Inflammatory macrophage (primary cell): ENCODE measurements at places on chromosomes 11 and 22.
A peak's percentile ranks its signal among the peaks of the same experiment; 100 is the strongest.

DNA sequence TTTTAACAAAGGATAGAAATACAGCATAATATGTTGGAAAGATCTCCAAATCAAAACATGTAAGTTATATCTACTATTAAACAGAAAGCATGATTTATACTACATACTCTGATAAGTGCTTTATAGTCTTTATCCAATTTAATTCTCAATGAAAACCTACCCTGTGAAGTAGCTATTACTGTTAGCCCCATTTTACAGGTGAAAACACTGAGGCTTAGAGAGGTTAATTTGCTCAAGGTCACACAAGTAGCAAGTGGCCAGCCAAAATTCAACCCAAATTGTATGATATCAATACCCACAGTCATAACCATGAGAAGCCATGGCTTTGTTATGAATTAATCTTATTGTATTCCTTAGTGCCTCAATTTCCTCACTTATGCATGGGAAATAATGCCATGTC, 675 bp upstream of the OR5AN1 start:
- DNase-seq: no peak

- DNase-seq: no peak
These were observed 1.5 kb downstream of the MICAL3 start for GRCh38 chr22:18022876-18023275.

DNA sequence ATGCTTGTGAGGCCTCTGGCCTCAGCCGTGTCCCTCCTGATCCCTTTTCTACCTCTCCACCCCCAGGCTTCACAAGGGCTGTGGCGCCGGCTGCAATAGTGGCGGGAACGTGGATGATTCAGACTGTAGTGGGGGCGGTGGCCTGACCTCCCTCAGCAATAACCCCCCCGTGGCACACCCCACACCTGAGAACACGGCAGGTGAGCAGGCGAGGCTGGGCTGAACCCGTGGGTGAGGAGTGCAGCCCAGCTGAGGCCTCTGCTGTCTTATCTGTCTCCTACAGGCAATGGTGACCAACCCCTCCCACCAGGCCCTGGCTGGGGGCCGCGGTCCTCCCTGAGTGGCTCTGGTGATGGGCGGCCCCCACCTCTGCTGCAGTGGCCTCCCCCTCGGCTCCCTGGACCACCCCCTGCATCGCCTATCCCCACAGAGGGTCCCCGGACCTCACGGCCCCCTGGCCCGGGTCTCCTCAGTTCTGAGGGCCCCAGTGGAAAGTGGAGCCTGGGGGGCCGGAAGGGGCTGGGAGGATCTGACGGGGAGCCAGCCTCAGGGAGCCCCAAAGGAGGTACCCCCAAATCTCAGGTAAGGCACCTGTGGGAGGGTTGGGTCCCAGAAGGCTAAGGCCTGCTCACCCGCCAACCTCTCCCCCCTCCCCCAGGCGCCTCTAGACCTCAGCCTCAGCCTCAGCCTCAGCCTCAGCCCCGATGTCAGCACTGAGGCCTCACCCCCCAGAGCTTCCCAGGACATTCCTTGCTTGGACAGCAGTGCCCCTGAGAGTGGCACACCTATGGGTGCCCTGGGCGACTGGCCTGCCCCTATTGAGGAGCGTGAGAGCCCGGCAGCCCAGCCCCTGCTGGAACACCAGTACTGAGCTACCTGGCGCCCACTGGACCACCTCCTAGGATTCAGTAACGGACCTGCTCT, 1.5 kb upstream of the SIPA1 start:
- no peak for DNase-seq

DNA sequence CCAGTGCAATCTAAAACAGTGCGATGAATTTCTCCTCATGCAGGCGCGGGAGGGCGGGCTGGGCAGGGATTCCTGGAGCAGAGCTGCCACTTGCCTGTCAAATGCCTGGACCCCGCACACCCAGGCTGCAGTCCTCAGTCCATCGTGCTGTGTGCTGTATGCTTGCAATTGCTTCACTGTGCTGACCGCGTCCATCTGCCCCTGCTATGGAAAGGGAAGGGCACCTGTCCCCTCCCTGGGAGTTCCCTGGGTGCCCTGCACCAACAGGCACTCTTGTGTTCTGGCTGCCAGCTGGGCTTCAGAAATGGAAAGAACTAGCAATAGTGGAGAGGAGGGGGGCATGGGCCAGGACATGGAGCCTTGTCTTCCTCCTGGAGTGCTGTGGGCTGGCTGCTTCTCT, 185.4 kb upstream of the B3GAT1 start:
- no peak for DNase-seq

DNA sequence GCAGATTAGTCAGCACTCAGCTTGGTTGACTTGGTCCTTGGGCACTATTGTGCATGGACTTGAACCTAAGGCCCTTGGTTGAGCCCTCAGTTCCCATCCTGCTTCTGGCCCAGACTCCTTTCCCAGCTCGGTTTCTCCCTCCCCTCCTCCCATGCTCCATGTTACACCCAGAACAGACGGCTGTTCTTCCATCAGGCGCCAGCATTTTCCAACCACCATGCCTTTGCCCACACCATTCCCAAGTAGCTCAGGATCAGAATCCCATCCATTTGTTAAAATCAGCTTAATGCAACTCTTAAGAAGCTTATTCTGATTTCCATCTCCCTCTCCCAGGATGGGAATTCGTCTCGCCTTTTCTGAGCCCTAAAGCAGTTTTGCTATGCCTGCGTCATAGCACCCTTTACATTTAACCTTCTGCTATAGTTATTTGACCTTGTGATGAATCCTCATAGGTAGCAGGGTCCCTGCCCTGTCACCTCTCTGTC, 110.7 kb downstream of the MICAL2 start:
- DNase-seq: no peak

GRCh38 chr11:83409476-83409875, 123.3 kb upstream of the CCDC90B start:
- no peak for DNase-seq

GRCh38 chr11:76770642-76771445, 12.3 kb upstream of the TSKU start:
- no peak for DNase-seq

DNA sequence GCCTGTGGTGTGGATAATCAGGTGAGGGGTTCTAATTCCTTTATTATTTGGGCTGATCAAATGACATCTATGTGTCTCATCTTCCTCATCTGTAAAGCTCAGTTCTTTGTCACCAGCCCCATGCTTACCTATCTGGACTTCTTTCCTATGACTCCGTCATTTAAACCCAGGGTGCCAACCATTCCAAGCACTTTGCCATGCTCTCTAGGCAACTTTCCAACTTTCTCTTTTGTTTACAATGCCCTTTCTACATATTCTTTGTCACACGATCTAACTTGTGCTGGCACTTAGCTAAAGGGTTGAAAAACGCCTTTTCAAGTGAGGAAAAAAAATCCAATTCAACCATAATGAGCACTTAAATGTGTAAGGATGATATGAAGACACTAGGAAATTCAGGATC, 27.9 kb downstream of the EXPH5 start:
- DNase-seq: no peak

DNA sequence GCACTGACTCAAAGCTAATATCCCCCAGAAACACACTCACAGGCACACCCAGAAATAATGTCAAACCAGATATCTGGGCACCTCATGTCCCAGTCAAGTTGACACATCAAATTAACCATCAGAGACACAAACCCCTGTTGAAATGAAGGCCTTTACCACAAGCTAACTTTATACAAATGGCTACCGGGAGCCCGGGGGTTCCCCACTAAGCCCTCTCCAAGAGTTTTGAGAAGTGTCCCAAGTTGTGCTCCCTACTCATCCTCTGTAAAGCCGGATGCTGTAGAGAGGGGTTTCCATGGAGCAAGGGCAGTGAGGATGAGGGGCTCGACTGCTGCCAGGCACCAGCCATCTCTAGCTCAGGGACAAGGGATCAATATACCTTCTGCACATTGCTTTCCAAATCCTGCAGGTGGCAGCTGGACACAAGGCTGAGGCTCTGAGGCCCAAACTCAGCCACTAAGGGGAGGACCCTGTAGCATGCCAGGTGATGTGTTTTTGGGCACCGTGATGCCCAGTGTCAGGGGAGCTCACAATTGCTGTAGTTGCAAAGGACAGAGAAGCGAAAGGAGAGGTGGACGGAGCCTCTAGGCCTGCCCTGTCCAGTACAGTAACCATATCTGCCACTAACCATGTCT, 145.7 kb downstream of the TTC17 start:
- no peak for DNase-seq

DNA sequence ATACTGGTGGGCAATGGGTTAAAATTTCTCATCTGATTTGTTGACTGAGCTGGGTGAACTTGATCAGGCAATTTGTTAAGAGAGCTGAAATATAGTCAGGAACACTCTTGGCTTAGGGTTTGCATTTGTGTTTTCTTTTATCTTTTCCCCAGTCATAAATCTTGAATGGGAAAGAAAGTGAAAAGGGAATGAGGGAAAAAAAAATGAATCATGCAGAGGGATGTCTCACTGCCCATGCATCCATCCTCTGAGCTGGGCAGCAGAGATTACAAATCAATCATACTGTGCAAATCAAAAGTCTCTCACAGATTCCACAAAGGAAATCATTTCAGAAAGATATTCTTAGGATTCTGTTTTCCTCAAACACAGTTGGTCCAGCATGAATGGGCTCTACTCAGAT, 174.2 kb upstream of the MPPED2 start:
- no peak for DNase-seq

DNA sequence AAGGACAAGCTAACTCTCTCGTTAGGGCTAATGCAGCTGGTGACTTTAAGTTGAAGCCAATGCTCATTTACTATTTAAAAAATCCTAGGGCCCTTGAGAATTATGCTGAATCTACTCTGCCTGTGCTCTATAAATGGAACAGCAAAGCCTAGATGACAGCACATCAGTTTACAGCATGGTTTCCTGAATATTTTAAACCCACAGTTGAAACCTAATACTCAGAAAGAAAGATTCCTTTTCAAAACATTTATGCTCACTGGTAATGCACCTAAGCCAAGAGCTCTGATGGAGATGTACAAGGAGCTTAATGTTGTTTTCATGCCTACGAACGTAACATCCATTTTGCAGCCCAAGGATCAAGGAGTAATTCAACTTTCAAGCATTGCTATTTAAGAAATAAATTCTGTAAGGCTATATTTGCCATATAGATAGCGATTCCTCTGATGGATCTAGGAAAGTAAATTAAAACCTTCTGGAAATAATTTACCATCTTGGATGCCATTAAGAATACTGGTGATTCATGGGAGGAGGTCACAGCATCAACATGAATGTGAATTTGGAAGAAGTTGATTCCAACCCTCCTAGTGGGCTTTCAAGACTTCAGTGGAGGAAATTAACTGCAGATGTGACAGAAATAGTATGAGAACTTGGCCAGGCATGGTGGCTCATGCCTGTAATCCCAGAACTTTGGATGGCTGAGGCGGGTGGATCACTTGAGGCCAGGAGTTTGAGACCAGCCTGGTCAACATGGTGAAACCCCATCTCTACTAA, 14.5 kb downstream of the XNDC1N start:
- no peak for DNase-seq

GRCh38 chr11:35803115-35803514, 140.5 kb downstream of the TRIM44 start:
- DNase-seq: no peak

DNA sequence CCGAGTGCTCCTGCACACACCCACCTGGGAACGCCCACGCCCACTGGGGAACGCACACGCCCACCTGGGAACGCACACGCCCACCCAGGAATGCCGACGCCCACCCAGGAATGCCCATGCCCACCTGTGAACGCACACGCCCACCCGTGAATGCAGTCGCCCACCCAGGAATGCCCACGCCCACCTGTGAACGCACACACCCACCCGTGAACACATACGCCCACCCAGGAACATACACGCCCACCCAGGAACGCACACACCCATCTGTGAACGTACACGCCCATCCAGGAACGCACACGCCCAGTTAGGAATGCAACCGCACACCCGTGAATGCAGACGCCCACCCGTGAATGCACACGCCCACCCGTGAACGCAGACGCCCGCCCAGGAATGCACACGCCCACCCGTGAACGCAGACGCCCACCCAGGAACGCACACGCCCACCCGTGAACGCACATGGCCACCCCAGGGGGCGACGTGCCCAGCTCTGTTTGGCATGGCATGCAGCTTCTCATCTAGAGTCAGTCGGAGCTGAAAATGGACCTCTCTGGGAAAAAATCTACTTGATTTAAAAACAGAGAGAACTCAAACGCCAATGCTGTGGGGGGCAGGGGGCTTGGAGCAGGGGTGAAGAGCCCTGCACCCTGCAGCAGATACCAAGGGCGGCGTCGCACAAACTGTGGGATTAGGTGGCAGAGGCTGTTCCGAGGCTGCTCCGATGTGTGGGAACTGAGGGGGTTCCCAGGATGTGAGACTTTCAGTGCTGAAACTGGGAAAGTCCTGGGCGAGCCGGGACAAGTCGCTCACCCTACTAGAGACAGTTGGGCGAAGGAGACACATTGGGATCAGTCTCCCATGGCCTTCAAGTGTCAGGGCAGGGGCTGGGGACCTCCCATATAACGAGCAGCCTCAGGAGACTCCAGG, 83.3 kb downstream of the MYEOV start:
- DNase-seq: no peak

DNA sequence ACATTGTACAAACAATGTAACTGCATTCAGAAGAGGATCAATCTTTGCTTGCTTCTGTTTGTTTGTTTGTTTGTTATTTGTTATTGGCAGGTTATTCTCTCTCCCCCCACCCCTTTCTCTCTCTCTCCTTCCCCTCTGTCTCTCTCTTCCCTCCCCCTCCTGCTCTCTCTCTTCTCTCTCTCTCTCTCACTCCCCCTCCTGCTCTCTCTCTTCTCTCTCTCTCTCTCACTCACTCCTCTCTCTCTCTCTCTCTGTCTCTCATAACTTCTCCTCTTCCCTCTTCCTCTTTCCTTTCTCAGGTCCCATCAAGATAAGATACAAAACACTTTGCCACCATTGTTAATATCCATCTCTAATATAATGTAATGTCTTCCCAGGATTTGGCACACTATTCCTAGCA, 236.3 kb downstream of the SOX6 start:
- no peak for DNase-seq

DNA sequence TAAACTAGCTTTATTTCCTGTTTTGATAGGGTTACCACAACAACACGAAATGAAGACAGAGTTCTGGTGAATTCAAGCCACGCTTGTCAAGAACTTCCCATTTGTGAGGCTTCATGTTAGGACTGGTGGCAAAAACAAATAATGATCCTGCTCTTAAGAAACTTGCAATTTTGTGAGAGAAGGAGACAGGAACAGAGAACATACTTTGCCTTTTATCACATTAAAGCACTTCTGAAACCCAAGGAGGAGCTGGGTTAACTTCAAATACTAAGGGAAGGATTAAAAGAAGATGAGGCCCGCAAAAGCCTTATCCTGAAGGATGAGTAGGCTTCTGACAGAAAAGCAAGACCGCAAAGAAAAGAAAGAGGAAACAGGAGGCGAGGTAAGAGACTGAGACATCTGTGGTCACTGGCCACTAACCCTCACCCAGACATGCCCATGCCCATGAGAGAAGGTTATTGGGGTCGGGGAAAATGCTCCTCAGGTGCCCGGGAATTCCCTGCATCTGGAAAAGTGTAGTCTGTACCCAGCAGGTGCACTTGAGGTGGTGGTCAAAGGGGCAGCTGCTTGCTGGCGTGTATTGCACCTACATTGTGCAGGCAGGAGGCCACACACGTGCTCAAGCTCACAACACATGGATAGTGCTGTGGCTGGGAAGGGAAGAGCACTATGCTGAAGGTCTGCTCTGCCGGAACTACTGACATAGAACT, 50.5 kb downstream of the MAPK1 start:
- DNase-seq: peak; percentile 97
